ENCODE measurements at places on chromosomes 6 and 20. TPM values are rescaled to one million over a fixed set of nuclear protein-coding genes. Genes with fewer than 3 reads are reported as not detected.

- H3K27me3 ChIP-seq, result no peaks in the 10 kb centered on the region
- no peak overlapping the region for H3K4me3 ChIP-seq
- no peaks in the 10 kb centered on the region for H3K4me1 ChIP-seq
- H3K27ac ChIP-seq, result no peak overlapping the region
- no peak for DNase-seq
Measured at GRCh38 chr20:47156301-47157137, 200.0 kb downstream of the ZMYND8 start.

HUS1B gene
- 0.87 TPM for total RNA-seq

GRCh38 chr20:20375862-20376261 lies 8.0 kb downstream of the INSM1 start:
- no peak overlapping the region for H3K27ac ChIP-seq
- peaks cover under 1% of the 10 kb centered on the region for H3K27me3 ChIP-seq
- H3K4me1 ChIP-seq, result no peaks in the 10 kb centered on the region
- no peak for DNase-seq
- no peaks in the 10 kb centered on the region for H3K36me3 ChIP-seq

GRCh38 chr6:167106406-167106805 lies 16.5 kb upstream of the CCR6 start:
- peaks cover 9% of the 10 kb centered on the region for H3K4me1 ChIP-seq
- H3K36me3 ChIP-seq, result no peaks in the 10 kb centered on the region

Data from ovary (tissue), 10 donors.